Activated CD4-positive, alpha-beta T cell treated with anti-CD3 and anti-CD28 coated beads, Interleukin-2, Interleukin-6, amounts not matched to agents 100 ng/mL and 50 ng/mL, durations not matched to agents 16 hours and 8 hours (primary cell): ENCODE measurements at places on chromosomes 4 and X.

GRCh38 chrX:130262231-130262630 lies 6.5 kb downstream of the ZNF280C start:
- no peak for DNase-seq

- DNase-seq, result no peak
Observed at GRCh38 chr4:21202959-21203358, 502.7 kb downstream of the PACRGL start.

- no peak for DNase-seq
Observed at GRCh38 chr4:168604496-168605373, 107.9 kb downstream of the PALLD start.

- no peak for DNase-seq
Observed at GRCh38 chr4:20126906-20127305, 124.8 kb upstream of the SLIT2 start.

- DNase-seq, result no peak
Observed at GRCh38 chr4:54909961-54910360, 215.4 kb downstream of the KDR start.

DNA sequence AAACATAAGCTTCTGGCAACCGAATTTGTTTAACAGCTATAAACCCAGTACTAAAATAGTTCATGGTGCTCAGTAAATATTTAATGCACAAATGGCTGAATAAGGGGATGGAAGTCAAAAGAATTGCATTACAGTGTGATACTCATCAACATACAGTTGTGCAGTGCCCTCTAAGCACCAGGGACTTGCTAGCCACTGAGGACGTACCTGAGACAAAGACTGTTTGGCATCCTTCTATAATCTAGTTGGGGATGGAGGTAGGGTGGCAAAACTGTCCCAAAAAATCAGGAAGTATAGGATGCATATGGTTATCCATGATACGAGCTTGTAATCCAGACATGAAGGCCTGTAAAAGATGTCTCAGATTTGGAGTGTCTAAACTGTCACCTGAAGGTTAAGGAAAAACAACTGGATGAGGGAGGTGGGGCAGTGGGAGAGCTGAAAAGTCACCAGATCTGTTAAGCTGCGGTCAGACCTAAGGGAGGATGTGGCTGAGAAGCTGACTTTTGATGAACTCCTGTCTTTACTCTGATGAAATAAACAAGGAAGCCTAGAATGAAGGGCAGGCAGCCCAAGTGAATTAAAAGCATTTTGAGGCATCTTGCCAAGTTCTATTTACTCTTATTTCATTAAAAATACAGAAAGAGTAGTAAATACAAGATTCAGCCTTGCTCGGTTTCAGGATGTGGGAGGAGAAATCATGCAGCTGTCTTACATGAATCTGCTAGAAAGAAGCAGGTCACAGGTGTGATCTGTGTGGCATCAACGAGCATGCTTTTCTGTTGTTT lies 12.0 kb upstream of the CD38 start:
- DNase-seq, result peak; percentile 55

GRCh38 chr4:19961091-19961490 lies 290.6 kb upstream of the SLIT2 start:
- DNase-seq, result no peak

DNA sequence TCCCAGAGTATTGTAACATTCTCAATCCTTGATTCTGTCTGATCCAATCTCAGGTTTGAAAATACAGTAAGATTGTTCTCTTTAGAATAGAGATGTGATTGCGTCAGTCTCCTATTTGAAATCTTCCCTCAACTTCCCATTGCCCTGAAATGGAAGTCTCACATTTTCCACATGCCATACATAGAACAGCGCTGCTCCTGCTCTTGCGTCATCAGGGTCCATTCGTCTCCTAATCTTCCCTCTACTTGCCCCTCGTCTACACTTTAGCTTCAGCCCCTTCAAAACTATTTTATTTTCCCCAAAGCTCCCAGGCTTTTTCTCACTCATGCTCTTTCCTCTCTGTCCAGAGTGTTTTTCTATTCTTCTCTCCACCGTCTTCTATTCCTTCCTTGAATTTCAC lies 301.7 kb upstream of the MAGEB2 start:
- no peak for DNase-seq

GRCh38 chr4:77174426-77174825 lies 17.4 kb downstream of the CCNG2 start:
- no peak for DNase-seq

DNA sequence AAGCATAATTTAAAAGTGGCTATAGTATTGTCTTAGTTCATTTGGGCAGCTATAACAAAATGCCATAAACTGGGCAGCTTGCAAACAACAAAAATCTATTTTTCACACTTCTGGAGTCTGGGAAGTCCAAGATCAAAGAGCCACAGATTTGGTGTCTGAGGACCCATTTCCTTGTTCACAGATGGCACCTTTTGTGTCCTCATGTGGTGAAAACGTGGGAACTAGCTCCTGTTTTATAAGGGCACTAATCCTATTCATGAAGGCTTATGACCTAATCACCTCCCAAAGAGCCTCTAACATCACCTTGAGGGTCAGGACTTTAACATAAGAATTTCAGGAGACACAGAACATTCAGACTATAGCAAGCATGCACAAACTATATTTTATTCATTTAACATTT lies 126.5 kb upstream of the WDFY3 start:
- DNase-seq, result no peak

DNA sequence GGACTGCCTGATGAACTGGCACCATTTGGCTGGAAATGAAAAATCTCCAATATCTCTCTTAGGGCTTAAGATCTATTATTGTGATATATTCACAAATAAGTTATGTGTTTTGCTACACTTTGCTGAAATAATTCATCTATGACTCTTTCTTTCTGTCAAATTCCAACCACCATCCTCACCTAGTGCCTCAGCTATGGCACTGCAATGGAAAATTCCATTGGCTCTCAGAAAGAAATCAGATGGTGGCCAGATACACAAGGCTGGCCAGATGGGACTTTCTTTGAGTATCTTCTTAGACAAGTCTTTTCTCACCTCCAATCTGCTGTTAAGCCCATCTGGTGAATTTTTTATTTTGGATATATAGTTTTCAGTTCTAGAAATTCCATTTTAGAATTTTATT lies 28.0 kb downstream of the NAT8L start:
- DNase-seq, result no peak

DNA sequence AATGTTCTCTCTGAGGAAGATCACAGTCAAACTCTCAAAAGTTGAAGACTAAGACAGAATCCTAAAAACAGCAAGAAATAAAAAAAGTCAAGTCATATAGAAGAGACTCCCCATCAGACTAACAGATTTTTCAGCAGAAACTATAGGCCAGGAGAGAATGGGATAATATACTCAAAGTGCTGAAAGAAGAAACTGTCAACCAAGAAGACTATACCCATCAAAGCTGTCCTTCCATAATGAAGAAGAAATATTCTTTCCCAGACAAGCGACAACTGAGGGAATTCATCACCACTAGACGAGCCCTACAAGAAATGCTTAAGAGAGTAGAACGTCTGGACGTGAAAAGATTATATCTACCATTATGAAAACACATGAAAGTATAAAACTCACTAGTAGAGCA lies 22.0 kb downstream of the TLR6 start:
- no peak for DNase-seq
